ENCODE measurements at places on chromosomes 7 and 10.
A peak's percentile ranks its signal among the peaks of the same experiment; 100 is the strongest.

- DNase-seq = no peak
Observed at GRCh38 chr10:21650353-21650752, 116.3 kb downstream of the MLLT10 start.

DNA sequence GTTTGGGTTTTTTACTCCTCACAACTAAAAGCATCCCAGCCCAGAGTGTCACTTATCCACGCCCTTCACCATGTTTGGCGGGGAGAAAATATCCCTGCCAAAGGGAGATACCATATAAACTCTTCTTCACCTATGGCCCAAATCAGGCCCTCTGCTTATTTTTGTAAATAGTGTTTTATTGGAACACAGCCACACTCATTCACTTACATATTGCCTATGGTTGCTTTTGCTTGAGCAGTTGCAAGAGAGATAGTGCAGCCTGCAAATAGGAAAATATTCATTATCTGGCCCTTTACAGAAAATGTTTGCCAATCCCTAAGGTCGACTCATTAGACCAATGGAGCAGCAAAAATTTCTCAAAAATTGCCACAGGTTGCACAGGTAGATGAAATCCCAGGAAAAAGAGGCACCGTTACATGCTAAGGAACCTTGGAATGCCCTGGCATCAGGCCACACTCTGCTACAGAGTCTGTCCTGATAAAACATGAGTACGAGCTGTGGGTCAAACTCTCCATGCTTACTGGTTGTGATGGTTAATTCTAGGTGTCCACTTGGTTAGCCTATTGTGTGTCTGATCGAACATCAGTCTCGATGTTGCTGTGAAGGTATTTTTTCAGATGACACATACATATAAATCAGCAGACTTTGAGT lies 7.9 kb upstream of the RASSF4 start:
- no peak for DNase-seq

GRCh38 chr7:24831240-24831639 lies 74.0 kb upstream of the GSDME start:
- DNase-seq = no peak

GRCh38 chr10:102508506-102508905 lies 4.7 kb downstream of the SUFU start:
- DNase-seq = no peak

GRCh38 chr10:33333260-33334101 lies 986 bp downstream of the NRP1 start:
- no peak for DNase-seq

DNA sequence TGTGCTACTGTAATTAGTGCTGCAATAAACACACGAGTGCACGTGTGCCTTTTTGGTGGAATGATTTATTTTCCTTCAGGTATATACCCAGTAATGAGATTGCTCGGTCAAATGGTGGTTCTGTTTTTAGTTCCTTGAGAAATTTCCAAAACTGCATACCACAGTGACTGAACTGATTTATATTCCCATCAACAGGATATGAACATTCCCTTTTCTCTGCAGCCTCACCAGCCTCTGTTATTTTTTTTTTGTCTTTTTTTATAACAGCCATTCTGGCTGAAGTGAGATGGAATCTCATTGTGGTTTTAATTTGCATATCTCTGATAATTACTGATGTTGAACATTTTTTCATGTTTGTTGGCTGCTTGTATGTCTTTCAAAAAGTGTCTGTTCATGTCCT lies 922.9 kb upstream of the LRRN3 start:
- DNase-seq = no peak

DNA sequence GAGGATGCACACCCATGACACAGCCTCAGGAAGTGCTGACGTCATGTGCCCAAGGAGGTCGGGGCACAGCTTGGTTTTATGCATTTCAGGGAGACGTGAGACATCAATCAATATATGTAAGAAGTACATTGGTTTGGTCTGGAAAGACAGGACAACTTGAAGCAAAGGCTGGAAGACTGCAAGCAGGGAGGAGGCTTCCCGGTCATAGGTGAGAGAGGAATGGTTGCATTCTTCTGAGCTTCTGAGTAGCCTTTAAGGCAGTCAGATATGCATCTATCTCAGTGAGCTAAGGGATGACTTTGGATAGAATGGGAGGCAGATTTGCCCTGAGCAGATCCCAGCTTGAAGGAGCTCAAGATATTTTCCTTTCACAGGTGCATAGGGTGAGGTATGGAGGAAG lies 349.5 kb downstream of the TYW1 start:
- DNase-seq = no peak

DNA sequence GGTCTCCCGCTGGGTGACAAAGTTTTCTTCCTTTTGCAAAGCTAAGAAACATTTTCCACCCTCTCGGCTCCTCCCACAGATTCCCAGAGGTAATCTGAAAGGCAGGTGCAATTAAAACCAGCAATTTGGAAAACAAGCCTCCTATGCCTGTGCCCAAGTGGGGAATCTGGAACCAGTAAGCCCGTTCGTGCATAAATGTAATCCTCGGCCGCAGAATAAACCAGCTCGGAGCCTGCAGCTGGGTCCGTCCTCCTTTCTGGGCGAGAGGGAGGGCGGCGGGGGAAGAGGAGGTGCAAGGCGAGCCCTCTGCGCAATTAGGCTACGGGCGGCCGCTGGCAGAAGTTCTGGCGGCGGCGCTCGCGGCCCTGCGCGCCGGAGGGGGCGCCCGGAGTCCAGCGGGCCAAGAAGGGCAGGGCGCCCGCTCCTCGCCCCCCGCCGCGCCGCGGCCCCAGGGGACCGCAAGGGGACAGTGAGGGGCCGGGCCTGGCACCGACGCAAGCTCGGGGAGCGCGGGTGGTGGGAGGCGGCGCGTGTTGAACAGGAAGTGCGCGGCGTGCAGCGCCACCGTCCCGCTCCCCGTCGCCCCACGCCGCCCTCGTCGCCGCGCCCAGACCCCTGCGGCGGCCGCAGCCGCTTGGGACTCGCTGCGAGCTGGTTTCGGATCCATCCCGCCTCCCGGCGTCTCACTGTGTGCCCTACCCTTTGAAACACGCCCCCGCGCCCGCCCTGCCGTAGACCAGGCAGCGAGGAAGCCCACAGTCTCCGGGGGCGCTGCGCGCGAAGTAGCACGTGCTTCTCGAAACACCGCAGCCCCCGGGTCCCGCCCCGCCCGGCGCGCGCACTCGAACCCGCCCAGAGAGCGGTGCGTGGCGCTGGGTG lies at the start of gene PRKAG2:
PRKAG2 (minus strand) TSS at position 217 of the 879 bp plus-strand sequence. CDS start 495 bp downstream, outside the sequence.
- DNase-seq = no peak

- DNase-seq = no peak
Observed at GRCh38 chr10:86377797-86378146, 11.2 kb upstream of the GRID1 start.

GRCh38 chr10:132394201-132394811 lies 2.7 kb upstream of the PWWP2B start:
- DNase-seq = no peak

DNA sequence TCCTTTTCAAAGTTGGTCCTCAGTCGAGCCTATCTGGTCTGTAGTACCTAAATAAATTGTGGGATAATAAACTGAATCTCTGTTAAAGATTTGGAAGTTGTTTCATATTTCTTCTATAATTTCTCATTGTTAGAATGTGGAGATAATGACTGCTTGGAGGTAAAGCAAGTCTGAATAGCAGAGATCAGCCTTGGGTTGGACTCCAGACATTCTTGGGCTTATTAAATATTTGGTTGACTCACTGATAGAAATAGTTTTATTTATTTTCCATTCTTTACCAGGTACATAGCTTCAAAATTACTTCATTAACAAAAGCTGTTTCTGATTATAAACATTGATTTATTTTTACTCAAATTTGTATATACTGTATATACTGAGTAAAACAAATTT lies 34.3 kb downstream of the TPST1 start:
- DNase-seq = no peak

DNA sequence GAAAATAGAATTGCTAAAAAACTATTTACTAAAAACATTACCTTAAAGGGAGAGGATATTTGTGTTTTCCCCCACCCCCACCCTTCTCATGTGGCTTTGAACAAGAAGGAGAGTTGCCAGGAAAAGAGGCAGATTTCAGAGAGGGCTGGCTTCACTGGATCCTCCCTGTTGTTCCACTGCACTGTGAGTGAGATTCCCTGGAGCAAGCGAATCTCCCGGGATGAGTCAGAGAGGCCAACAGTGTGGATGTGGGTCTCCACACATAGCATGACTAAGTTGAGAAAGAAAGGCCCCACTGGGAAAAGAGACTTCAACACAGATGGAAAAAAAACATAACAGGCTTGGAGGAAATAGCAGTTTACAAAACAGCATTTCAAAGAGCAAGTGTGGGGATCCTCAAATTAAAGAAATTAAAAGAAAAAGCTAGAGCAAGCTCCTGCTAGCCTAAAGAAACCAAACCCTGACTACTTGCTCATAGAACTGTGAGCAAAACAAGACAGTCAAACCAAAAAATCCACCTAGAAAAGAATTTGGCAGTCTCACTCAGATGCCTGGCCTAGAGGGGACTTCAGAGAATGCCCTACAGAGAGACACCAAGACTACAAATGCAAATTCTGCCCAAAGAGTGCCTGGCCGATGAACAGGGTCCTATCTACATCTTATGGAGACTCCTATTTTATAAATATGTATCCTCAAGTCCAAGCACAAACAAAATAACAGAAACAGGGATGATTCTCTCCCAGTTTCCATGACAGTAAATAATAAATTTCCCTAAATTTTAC lies 3.4 kb downstream of the CAV1 start:
- DNase-seq = no peak

GRCh38 chr10:91653219-91653870 lies 20.5 kb upstream of the PPP1R3C start:
- no peak for DNase-seq

- DNase-seq = no peak
Observed at GRCh38 chr7:115267503-115267902, 345.6 kb downstream of the MDFIC start.

GRCh38 chr7:39811161-39811614 lies 138.9 kb upstream of the CDK13 start:
- DNase-seq = peak; percentile 44
